Activated CD8-positive, alpha-beta T cell treated with anti-CD3 and anti-CD28 coated beads for 36 hours (primary cell): ENCODE measurements at places on chromosomes 16 and 17. TPM values are rescaled to one million over a fixed set of nuclear protein-coding genes. Genes with fewer than 3 reads are reported as not detected.

DNA sequence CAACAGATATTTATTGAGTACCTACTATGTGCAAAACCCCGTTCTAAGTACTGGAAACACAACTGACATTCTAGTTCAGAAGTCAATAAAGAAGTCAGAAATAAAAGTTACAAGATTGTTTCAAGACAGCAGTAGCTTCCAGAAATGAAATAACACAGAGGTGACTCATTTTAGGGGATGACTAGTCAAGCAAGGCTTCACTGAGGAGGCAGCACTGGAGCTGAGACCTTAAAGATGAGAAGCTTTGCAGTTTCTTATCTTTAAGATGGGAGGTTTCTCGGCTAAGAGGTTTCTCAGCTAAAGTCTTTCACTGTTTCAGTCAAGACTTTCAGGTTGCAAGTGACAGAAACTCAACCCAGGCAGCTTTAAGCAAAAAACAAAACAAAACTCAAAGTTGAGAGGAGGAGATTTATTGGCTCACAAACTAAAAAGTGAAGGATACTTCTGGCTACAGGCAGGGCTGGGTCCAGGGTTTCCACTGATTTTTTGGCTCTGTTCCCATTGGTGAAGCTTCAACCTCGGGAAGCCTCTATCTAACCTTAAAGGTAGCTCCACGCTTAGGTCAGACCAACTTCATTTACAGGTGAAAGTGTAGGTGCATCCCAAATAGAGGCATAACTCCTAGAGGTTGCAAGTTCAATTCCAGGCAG lies 7.4 kb upstream of the MMP2 start:
- peak; percentile 10 for DNase-seq

TERB1 gene
- 0.14 TPM for total RNA-seq

GRCh38 chr17:81510785-81511553 lies 1.6 kb downstream of the ACTG1 start:
- DNase-seq, result peak; percentile 68

KCNH4 gene
- total RNA-seq, result 0.38 TPM

TM4SF5 gene
- total RNA-seq, result not detected

CFAP20 gene
- 36.5 TPM for total RNA-seq

ABCA9 gene
- not detected for total RNA-seq

GRCh38 chr16:14020141-14020540 lies 51.0 kb upstream of the MRTFB start:
- no peak for DNase-seq

DNA sequence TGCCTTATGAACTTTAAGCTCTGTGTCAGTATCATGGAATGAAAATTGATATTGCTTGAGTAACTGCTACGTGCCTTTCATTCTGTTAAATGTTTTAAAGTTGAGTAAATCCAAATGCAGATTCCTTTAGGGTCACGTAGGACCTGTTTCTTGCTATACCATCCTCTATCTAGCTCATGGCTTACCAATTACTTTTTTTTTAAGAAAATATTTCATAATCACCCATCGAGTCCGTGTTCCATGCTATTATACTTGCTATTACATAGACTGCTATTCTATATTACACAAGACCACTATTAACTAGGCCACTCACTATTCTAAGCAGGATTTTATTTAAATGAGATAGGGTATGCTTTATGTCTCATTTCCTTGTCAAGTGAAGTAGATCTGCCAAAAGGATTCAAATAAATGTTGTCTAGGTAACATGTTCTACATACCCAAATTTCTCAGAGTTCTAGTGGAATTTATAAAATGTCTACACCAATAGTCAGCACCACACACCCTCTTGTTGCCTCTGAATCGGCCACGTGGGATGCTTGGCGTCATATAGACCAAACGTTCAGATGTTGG lies 11.9 kb downstream of the ANKFN1 start:
- DNase-seq, result no peak

DNA sequence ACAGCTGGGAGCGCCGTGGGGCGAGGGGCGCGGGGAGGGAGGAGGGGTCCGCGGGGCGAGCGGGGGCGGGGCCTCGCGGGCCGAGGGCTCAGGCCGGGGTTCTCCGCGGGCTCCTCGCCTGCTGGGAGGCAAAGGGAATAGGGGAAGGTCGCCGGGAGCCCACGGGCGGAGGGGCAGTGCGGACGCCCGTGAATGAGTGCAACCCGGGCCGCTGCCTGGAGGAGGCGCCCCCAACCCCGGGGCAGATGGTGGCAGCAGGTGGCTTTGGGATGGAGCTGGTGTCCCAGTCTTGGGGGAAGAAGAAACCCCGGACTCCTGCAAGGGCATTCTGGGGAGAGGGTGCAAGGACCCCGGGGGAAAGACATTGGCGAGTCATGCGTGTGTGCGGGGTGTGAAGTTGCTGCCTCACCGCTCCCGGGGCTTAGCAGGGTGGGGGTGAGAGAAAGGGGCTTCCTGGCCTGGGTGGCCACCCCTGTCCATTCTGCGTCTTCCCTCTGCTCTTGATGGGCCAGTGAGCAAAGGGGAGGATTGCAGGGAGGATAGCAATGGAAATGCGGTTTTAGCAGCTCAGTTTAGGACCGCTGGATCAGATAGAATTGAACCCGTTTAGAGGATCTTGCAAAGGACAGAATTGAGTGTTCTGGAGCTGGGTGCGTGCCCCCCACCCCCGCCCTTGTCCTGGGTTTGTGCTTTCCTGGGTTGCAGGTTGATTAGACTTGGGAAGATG lies 526 bp downstream of the KIAA0513 start:
- DNase-seq, result peak; percentile 38

DNA sequence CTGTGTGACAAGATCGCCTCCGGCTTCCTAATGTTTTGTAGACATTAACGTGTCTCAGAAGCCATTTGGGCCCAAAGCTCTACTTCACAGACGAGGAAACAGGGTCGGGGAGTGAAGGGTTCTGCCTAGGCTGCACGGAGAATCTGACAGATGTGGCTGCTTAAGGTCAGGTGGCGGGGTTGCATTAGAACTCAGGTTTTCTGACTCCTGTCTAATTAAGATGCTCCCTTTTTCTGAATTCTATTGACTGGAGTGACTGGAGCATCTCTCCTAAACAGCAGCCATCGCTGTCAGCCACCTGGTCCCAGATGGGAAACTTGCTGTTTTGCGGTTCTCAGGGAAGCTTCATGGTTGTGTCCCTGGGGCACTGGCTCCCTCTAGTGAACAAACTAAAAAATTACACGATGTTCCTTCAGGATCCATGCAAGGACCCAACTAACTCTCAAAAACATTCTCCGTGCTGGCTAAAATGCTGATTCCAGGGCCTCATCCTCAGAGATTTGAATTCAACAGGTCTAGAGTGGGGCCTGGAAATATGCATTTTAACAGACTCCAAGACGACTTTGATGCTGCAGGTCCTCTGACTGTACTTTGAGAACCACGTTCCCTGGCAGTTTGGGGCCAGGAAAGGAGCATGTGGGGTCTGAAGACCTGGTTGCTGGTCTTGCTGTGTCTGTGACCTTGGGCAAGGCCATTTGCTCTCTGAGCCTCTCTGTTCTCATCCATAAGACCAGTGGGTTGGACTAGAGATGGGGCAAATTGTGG lies 117.4 kb downstream of the IRF8 start:
- peak; percentile 27 for DNase-seq

GRCh38 chr16:77849646-77850258 lies 61.4 kb downstream of the VAT1L start:
- no peak for DNase-seq

GRCh38 chr17:13024526-13025257 lies 6.9 kb upstream of the ELAC2 start:
- peak; percentile 70 for DNase-seq

- peak; percentile 84 for DNase-seq
These were observed 23.4 kb downstream of the RBL2 start for GRCh38 chr16:53457670-53458069.

CRHR1 gene
- total RNA-seq, result not detected

- no peak for DNase-seq
These were observed 142.4 kb upstream of the MYOCD start for GRCh38 chr17:12523244-12523643.

GRCh38 chr17:28841901-28842281 lies 699 bp downstream of the FAM222B start:
- DNase-seq, result no peak

CBX2 gene
- total RNA-seq, result 8.0 TPM

FBXO39 gene
- not detected for total RNA-seq

- DNase-seq, result no peak
These were observed 392.2 kb downstream of the CPPED1 start for GRCh38 chr16:12411516-12411915.

DNA sequence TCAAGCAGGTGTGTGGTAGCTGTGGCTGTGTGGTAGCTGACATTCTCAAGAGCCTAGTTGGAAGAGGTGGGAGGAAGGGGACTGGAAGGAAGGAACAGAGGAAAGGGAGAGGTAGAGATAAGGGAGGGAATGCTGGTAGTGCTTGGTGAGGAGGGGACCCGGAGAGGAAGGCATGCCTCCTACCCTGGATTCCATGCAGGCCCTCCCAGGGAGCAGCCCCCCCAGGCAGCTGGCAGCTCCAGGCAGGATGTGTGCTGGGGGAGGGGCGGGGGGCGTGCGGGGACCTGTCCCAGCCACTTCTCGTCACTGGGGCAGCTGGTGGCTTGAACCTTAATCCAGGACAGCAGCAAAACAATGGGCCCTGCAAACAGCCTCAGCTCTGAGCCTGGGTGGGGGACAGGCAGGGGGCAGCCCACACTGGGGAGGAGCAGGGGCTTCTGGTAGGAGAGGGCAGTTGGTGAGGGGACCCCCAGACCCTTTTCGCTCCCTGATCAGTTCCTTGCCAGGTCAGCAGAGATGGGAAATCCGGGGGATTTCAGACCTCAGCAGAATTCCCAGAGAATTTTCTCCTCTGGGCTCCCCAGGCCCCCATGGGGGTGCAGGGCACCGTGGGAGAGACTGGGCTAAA lies 27.1 kb downstream of the ARHGAP23 start:
- no peak for DNase-seq

GRCh38 chr16:55539049-55539448 lies 27.4 kb upstream of the CAPNS2 start:
- no peak for DNase-seq

DNA sequence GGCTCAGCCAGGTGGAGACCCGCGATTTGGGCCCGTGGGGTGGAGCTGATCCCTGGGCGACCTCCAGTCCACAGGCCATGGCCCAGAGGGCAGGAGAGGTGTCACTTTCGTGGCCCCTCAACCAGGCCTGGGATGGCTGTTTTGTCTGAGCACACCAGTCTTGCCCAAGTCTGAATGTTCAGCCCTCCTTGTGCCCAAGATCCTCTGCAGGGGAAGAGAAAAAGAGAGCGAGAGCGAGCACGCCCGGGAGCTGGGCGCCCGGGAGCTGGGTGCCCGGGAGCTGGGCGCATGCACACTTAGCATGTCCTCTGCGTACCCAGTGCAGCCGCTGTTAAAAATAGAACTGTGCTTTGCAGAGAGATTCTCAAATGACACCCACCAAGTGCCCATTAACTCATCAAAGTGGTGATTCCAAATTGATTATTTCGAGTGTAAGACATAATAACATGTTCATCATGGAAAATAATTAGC lies 403.3 kb upstream of the TNRC6C start:
- no peak for DNase-seq

C1QTNF8 gene
- not detected for total RNA-seq

PDF gene
- 16.1 TPM for total RNA-seq

TMIGD1 gene
- total RNA-seq, result not detected

GRCh38 chr17:14539801-14540200 lies 238.9 kb downstream of the HS3ST3B1 start:
- no peak for DNase-seq

DNA sequence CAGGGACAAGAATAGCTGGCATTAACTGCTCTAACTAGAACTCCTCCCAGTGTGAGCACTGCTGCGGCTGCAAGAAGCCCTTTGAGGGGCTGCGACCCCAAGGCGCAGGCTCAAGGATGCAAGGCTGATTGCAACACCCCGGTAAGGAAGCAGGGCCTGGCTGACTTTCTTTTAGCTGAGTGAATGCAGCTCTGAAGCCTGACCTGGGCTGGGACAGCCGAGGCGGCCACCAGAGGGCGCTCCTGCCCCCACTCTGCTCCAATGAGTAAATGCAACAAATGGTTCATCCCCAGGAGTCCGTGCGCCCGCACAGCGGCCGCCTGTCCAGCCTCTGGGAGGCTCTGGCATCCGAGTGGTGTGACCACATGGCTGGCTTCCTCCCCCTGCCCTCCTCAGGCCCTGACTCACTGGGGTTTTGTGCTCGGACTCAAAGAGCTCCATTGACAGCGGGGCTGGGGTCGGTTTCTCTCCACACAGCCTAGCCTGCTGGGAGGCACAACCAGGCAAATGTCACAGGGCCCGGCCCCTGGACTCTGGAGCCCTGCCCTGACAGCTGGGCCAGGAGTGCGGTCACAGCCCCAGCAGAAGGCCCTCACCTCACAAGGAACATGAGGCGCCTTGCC lies at the start of gene SMIM5:
TSS of gene SMIM5 (plus strand) at position 572 of the 623 bp plus-strand sequence. CDS start 6,768 bp downstream, outside the sequence.
- DNase-seq, result peak; percentile 88

- no peak for DNase-seq
These were observed 2032.8 kb downstream of the TP53TG3F start for GRCh38 chr16:35492225-35492624.

ABAT gene
- total RNA-seq, result 5.1 TPM

DNA sequence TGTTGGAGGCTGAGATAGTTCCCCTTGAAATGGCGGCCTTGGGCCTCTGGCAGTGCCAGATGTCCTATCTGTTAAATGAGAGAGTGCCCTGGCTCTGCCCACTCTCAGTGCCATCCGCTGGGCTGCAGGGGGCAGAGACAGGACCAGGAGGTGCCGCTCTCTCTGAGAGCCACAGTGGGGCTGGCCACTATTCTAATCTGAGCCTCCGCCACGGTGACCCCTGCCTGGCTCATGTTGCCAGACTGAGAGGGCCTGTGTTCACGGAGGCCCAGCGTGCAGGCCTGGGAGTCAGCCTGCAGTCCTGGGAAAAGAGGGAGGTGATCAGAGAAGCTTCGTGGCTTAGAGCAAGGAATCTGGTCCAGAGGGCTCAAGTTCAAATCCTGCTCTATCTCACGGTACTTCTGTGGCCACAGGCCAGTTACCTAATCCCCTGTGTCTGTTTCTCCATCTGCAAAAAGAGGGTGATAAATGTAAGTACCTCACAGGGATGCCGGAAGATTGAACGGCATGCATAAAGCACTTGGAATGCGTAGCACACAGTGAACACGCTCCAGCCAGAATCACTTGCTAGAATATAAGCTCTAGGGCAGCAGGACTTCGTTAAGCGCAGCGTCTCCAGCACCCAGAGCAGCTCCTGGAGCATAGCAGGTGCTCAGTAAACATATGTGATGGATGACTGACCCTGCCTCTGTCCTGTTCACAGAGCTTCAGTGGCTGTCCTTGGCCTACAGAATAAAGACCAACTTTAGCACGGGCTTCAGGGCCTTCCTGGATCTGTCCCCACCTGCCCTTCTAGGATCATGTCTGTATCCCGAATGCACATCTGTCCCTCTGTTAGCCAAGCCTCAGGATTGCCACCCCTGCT lies 6.3 kb downstream of the ATP2A3 start:
- DNase-seq, result no peak

KLHL10 gene
- 0.36 TPM for total RNA-seq

- no peak for DNase-seq
These were observed 85.6 kb downstream of the SOX9 start for GRCh38 chr17:72206376-72206775.

LDHD gene
- total RNA-seq, result not detected

DNA sequence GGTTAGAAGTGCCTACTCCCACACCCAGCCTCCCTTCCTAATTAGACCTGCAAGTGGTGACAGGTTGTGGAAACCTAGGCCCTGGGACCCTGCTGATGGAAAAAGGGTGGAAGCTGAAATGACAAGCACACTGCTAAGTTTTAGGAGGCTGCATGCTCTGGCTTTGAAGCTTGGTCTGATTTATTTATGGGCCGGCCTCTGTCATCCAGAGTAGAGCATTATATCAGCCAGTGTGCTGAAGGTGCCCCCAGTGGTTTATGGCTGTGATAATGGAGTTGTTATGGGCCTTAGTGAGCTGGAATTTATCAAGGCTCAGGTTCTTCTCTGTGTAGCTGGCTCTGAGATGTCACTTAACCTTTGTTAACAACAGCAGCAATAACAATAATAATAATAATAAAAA lies 142.6 kb downstream of the UTP18 start:
- no peak for DNase-seq

GRCh38 chr16:79404571-79404970 lies 196.0 kb downstream of the MAF start:
- no peak for DNase-seq
